ENCODE measurements at places on chromosomes 3 and 15. TPM values are rescaled to one million over a fixed set of nuclear protein-coding genes. Genes with fewer than 3 reads are reported as not detected.
A peak's percentile ranks its signal among the peaks of the same experiment; 100 is the strongest.

DNA sequence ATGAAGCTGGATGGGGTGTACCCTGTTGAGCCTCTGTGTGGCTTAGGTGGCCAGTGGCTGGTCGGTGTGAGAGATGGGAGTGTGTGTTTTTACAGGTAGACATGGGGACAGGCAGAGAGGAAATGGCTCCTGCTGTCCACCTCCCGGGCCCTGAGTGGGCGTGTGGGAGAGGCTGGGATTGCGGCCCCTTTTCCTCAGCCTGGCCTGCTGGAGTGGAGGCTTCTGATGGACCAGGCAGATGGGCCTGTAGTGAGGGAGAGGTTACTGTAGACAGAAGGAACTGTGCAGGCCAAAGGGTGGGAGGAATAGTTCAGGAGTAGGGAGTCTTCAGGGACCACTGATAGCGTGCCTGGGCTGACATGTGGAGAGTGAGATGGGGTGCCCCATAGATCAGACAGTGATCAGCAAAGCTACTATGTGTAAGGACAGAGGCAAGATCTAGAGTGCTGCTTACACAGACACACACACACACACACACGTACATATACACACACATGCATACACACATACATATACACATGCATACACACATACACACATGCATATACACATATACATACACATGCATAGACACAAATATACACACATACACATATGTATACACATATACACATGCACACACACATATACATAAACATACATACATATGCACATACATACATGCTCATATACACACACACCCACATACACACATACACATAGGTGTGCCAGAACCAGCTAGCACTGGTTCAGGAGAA is 26.4 kb downstream of the ACAA1 start:
- no peak for DNase-seq

DNA sequence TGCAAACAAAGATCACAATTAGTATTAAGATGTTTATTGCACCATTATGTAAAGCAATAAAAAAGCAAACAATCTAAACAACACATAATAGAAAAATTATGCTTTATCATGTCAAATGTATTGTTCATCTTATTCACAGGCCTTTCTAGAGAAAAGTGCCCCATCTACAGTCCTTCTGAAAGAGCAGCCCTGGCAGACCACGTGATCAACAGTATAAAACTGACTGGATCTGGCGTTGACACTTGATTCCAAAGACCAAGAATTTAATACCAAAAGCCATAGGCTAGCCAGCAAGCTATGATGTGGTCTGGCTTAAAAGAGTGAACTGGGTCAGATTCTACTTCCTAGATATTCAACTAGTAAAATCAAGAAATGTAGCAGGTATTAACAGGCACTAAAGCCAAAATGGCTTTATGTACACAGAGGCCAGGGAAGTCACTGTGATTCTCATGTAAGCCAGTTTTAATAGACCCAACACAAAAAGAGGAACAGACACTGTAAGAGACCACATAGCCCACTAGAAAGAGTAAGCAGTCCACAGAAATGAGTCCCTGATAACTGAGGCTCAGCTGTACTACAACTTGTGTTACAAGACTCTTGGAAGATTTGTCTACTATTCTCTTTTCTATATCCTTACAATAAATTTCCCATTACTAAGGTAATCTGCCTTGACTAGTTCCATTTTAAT is 32.5 kb downstream of the DMXL2 start:
- no peak for DNase-seq

GRCh38 chr15:67832031-67832551 is 6.8 kb downstream of the SKOR1 start:
- DNase-seq: no peak

CPLX3 gene
- not detected for total RNA-seq

RTP1 gene
- total RNA-seq: not detected

GRCh38 chr3:16174389-16174788 is at the start of gene GALNT15:
Gene GALNT15, plus strand, starts transcription at chr3:16174680. Its CDS starts 472 bp downstream, at chr3:16175152.
- peak; percentile 61 for DNase-seq

SKOR1 gene
- 0.65 TPM for total RNA-seq

- DNase-seq: no peak
Measured at GRCh38 chr3:8456412-8456811, 45.2 kb upstream of the LMCD1 start.

GRCh38 chr3:12185172-12185710 is 26.5 kb upstream of the TIMP4 start:
- DNase-seq: no peak
